ENCODE measurements at places on chromosomes 3 and 15.

GRCh38 chr3:54870423-54870822 lies 57.4 kb downstream of the LRTM1 start:
- DNase-seq, result no peak

DNA sequence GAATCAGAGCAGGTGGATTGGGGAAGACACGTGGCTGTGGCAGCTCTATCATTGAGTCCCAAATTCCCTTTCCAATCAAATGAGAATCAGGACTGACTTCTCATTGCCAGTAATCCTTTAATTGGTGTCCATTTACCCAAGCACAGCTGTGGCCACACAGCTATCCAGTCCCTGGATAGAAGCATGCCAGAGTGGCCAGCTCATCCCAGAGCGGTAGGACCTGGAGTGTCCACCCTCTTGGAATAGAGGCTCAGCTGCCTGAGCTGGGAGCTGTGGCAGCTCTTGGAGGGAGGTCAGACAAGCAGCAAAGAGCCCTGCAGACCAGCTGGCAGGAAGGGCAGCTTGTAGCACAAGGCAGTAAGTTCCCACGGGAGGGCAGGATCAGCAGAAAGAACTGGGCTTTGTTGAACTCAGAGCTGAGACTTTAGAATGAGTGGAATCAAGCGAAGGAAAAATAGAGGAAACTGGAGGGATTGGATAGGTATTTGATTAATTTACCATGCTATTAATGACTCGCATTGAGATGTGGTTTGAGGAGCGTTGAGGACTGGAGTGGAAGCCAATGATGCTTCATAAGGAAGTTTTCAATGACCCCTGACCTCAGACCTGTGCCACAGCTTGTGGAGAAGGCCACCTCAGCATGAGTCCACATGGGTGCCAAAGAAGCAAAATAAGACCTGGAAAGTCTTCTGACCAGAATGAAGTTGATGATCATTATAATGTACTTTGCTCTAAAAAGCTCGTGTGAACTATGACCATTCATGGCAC lies 6.9 kb upstream of the ALPK3 start:
- DNase-seq, result no peak

DNA sequence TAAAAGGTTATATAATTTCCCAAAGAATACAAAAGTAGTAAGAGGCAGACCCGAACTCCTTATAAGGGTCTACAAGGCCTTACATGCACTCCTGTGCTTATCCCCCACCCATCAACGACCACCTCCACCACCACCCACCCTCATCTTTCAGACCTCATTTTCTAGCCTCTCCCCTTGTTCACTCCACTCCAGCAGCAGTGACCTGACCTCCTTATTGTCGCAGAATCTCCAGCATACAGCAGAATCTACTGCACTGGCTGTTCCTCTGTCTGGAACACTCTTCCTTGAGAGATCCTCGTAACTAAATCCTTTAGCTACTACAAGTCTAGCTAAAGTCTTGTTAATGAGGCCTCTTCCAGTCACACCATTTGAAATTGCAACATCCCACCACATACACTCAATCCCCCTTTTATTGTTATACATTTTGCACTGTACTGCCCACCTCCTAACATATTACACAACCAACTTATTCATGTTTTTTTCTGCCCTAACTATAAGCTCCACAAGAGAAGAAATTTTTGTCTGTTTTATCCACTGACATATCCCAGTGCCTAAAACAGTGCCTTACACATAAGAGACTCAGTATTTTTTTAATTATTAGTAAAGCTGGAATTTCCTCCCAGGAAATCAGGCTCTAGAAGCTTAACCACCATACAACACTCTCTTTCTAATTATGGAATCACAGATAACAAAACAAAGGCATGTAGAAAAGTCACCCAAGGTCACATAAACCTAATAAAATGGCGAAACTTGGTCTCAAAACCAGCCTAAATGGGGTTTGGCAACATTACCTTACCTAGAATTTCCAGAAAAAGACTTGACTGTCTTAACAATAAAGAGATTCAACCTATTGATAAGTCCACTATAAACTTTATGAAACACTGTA lies 40.2 kb downstream of the ZNF148 start:
- DNase-seq, result no peak

GRCh38 chr3:138197058-138197457 lies 10.0 kb downstream of the ARMC8 start:
- DNase-seq, result no peak

GRCh38 chr3:183081459-183082183 lies 17.7 kb downstream of the MCCC1 start:
- no peak for DNase-seq

GRCh38 chr3:46702246-46703012 lies 1.2 kb downstream of the TMIE start:
- no peak for DNase-seq

GRCh38 chr15:85071061-85071460 lies 89.4 kb downstream of the PDE8A start:
- no peak for DNase-seq

- no peak for DNase-seq
Measured at GRCh38 chr15:29570121-29570947, 251.9 kb downstream of the TJP1 start.

- DNase-seq, result no peak
Measured at GRCh38 chr3:144480416-144480919, 508.8 kb downstream of the DIPK2A start.

DNA sequence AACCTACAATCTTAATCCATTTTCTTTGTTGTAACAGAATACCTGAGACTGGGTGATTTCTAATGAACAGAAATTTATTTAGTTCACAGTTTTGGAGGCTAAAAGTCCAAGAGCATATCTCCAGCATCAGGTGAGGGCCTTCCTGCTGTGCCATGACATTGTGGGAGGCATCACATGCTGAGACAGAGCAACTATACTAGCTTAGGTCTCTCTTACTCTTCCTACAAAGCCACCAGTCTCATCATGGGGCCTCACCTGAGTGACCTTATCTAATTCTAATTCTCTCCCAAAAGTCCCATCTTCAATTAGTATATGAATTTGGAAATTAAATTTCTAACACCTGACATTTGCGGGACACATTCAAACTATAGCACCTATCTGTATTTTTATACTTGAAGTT lies 247.1 kb upstream of the MRPL3 start:
- no peak for DNase-seq

GRCh38 chr3:124679048-124679638 lies 51.1 kb upstream of the UMPS start:
- DNase-seq, result no peak

DNA sequence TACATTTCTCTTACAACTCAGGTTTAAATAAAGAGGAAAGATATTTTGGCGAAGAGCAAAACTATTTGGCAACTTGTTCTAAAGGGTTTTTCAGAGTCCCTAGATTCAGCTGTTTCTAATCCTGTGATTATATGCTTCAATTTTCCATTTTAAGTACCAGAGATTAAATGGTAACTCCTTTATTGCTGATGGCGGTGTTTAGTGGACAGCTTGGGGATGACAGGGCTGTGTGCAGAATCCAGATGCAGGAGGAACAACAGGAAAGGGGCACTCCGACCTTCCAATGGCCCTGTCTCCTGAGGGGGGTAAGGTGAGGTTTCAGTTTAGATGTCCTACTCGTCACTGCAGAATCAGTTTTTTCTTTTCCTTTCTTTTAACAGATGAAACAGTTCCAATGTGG lies 405.0 kb downstream of the PDCD6IP start:
- DNase-seq, result no peak

DNA sequence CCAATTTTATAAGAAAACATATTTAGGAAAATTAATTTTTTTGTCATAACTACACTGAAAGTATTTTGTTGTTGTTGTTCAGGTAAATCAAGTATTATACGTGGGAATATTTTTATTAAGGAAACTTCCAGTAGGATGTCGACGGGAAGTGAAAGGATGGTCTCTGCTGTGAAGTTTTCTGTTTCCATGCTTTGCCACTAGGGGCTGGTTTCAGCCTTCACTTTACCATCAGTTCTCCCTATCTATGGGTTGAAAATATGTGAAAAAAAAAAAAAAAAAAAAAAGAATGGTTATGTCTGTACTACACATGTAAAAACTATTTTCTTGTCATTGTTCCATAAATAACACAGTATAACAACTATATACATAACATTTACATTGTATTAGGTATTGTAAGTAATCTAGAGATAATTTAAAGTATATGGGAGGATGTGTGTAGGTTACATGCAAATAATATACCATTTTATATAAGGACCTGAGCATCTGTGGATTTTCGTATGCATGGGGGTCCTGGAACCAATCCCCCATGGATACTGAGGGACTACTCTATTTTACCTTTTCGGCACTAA lies 136.7 kb downstream of the SMAD6 start:
- DNase-seq, result no peak

DNA sequence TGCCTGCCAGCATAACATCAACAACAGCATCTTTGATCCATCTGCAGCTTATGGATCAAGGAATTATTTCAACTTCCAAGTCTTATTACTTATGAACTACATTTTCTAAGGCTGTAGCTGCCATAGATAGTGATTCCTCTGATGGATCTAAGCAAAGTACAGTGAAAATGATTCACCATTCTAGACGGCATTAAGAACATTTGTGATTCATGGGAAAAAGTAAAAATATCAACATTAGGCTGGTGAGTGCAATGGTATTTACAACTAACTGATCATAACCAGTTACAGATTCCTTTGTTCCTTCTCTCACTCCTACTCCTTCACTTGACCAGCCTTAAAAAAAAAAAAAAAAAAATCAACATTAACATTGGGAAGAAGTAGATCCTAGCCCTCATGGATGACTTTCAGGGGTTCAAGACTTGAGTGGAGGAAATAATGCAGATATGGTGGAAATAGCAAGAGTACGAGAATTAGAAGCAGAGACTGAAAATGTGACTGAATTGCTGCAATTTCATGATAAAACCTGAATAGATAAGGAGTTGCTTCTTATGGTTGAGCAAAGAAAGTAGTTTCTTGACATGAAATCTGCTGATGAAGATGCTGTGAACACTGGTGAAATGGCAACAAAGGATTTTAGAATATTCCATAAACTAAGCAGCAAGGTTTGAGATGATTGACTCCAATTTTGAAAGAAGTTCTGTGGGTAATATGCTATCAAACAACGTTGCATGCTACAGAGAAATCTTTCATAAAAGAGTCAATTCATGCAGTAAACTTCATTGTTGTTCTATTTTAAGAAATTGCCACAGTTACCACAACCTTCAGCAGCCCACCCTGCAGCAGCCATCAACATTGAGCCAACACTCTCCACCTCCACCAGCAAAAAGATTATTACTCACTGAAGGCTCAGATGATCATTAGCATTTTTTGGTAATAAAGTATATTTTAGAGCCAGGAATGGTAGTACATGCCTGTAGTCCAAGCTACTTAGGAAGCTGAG lies 22.8 kb downstream of the SLC12A6 start:
- DNase-seq, result no peak

DNA sequence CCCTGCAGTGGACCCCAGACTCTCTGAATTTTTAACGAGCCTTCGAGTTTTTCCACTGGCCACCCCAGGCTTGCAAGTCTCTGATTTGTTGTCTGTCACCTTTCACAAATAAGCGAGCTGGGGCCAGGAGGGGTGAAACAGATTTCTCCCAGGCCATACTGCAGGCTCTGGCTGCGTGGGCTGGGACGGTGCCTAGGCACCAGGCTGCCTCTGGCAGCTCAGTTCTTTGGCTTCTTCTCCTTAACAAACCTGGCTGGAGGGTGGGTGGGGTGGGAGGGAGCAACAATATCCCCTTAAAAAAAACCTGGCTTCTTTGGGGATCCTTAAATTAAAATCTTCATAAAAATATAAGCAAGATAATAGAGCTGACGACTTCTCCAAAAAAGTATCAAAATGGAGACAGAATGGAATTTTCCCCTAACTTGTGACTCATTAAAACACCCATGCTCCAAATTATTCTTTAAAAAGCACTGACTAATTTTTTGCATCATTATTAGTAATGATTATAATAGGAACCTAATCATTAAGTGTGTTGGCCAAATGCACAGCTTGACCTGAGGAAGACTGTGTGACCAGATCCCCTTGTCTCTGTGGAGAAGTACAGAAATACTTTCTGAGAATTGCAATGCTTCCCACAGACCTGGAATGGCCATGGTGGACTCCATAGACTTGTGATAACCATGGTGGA lies 84.1 kb downstream of the SNRK start:
- no peak for DNase-seq

- no peak for DNase-seq
Measured at GRCh38 chr15:64746921-64747320, 28.5 kb downstream of the RBPMS2 start.

- DNase-seq, result peak; percentile 6
Measured at GRCh38 chr3:181230258-181230657, 240.7 kb upstream of the DNAJC19 start.

GRCh38 chr15:61116825-61117224 lies 112.3 kb downstream of the RORA start:
- DNase-seq, result no peak

- no peak for DNase-seq
Measured at GRCh38 chr15:40353697-40354096, 2.9 kb downstream of the PHGR1 start.

DNA sequence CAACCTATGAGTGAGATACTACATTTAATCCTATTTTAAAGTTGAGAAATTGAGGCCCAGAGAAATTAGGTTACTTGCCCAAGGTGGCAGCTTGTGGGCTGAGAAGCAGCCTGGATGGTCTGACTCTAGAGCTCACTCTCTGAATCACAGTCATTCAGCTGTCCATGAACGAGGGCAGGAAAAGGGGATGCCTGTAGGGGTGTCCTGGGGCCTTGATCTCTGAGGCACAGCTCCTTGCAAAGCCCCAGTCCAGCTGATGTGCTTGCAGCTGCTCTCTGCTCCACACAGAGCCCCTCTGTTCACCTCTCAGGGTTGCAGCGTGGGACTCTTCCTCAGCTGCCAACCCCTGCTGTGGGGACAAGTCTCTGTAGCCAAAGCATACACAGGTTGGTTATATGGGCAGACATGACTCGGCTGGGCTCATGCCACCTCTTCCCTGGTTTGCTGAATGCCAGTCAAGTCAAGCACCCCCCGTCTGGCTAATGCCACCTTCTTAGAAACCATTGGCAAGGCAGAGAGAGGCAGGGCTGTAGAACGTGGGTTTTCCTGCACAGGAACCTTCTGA lies 56.8 kb downstream of the GASK1A start:
- DNase-seq, result no peak

- no peak for DNase-seq
Measured at GRCh38 chr15:37773111-37773860, 161.2 kb upstream of the TMCO5A start.

Measured in Jurkat, Clone E6-1 (cell line).